Amniotic stem cell (primary cell): ENCODE measurements at places on chromosomes 1 and 21.

DNA sequence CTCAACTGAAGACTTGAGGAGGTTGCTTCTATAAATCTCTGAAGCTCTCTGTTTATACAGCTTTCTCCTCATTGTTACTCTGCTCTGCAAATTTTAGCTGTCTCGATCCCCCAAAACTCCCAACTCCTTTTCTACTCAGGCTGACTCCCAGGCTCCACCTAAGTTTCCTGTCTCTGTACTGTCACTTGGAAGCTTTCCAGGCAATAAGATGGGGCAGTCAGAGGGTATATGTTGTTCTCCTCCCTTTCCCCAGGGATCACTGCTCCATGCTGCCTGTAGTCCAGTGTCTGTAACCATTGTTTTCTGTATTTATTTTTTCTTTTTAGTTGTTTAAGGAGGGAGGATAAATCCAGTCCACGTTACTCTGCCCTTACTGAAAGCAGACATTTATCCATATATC, 13.4 kb downstream of the TSNAX start:
- no peak for DNase-seq

DNA sequence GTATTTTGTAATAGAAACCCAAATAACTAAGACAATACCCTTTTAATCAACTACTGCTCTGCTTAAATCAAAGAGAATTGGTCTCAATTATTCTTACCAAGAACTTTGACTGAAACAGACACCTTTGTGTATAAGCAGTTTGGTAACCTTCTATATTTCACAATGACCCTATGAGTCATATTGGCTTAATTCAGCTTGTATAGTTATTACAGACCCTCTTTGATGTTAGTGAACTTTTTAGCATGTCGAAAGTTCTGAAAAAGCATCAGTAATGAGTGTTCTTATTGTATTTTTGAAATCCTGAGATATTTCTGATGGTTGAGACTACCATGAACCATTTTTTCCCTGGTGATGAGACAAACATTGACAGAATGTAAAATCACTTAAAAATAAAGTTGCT, 43.3 kb upstream of the RABGAP1L start:
- DNase-seq, result no peak

GRCh38 chr1:246157516-246157915, 349.6 kb downstream of the SMYD3 start:
- DNase-seq, result no peak

DNA sequence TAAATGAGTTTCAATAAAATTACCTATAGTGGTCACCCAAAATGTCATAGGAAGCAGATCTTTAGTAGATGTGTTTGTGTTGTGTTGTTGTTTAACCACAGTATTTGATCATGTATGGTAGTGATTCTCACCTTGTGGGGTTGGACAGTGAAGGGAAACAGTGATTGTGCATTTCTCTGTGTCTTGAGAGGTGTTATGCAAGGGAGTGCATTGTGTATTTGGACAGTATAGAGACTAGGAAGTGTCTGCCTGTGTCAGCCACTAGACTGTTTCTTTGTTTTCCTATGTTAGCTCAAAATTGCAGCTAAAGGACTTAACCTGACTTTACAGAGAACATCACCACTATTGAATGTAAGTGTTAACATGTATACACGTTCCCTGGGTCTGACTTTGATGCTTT, 6.0 kb downstream of the RGS2 start:
- DNase-seq, result no peak

DNA sequence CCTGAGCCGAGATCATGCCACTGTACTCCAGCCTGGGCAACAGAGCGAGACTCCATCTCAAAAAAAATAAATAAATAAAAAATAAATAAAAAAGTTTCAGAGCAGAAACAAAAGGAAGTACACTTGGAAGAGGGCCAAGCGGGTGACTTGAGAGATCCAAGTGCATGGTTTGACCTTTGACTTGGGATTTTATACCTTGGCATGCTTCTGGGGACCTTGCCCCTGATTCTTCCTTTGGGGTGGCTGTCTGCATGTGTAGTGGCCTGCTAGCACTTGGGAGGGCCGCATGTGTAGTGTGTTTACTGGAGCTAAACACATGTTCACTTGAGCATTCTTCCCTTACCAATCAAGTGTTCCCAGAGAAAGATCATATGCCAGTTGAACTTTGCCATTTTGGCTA, 114.0 kb downstream of the DTL start:
- DNase-seq, result no peak

GRCh38 chr1:153228491-153228890, 11.1 kb downstream of the PRR9 start:
- DNase-seq, result no peak

DNA sequence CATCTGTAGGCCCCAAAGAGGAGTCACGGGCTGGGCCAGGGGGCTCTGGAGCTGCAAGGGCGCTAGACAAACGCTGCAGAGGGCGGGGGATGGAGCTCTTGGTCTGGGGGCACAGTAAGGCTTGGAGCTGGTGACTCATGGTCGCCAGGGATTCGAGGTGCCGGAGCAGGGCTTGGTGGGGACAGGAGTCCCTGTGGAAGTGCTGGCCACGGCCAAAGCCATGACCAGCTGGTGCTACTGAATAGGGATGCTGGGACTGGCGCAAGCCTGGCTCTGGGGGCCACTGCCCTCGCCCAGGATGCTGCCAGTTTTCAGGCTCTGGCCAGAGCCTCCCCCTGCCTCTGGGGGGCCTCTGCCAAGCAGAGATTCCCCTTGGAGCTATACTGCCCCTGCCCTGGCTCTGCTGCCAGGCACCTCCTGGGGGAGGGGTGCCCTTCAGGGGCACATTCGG, 25.2 kb downstream of the SPOCD1 start:
- DNase-seq, result no peak

DNA sequence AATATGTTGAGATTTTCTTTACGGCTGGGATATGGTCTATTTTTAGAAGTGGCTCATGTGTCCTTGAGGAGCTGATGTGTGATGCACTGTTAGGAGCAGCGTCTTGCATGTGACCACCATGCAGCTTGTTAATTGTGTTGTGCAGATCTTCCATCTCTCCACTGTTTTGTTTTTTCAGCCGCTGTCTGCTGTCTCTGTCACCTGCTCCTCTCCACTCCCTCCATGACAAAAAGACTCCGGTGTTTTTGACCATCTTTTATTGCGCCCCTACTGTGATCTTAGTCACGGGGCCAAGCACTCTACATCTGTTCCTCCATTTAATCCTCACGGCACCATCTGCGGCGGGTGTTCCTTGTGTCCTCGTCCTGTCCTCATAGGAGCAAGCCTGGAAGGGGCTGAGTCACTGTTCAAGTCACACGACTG, 51.8 kb downstream of the ADARB1 start:
- DNase-seq, result no peak

DNA sequence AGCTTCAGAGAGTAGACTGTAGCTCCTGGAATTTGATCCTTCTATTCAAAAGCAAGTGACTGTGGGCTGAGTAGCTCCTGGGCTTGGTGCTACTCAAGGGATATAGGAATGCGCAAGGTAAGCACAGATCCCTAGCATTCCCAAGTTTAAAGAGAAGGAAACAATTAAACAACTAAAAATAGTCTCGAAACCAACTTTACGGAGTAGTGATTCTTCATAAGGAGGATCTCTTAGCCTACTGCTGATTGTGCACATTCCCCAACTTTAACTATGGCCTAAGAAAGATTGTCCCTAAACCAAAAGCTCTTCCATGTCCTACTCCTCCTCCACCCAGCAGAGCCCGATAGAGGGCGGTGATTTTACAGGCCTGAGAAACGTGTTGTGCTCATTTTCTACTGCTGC, 226.5 kb upstream of the CAMK1G start:
- DNase-seq, result no peak

DNA sequence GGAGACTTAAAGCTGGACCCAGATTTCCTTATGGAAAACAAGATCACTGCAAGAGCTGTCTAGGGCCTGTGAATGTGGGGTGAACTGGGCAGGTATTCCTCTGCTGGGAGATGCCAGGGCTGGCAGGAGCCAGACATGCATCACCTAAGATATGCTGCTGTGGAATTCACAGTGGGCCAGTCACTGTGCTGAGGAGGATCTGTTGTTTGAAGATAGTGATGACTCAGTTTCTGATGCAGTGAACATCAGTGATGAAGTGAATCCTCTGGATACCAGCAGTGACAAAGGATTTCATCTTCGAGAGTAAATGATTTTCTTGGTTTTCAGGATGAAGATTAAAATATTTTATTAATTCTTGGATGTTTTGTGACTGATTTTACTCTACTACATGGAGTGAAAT, 29.9 kb upstream of the CAMSAP2 start:
- DNase-seq, result no peak
